ENCODE measurements at places on chromosomes 2 and 18.

DNA sequence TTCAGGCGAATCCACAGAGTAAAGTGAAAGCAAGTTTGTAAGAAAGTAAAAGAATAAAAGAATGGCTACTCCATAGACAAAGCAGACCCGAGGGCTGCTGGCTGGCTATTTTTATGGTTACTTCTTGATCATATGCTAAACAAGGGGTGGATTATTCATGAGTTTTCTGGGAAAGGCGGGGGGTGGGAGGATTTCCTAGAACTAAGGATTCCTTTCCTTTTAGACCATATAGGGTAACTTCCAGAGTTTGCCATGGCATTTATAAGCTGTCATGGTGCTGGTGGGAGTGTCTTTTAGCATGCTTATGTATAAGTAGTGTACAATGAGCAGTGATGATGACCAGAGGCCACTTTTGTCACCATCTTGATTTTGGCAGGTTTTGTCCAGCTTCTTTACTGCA lies 59.8 kb downstream of the SLC4A3 start:
- H3K36me3 ChIP-seq = no peaks in the 10 kb centered on the region
- no peak for DNase-seq
- peak overlapping the region; percentile 88 for H3K27ac ChIP-seq
- peaks cover 30% of the 10 kb centered on the region for H3K4me1 ChIP-seq
- H3K4me3 ChIP-seq = no peak overlapping the region

GRCh38 chr2:223100061-223100511 lies 48.1 kb downstream of the KCNE4 start:
- DNase-seq = no peak
- H3K4me1 ChIP-seq = peaks cover 4% of the 10 kb centered on the region
- H3K27ac ChIP-seq = no peak overlapping the region
- no peaks in the 10 kb centered on the region for H3K36me3 ChIP-seq
- no peaks in the 10 kb centered on the region for H3K27me3 ChIP-seq

- no peaks in the 10 kb centered on the region for H3K36me3 ChIP-seq
- no peak for DNase-seq
These were observed 29.6 kb downstream of the MCEE start for GRCh38 chr2:71100195-71100964.

DNA sequence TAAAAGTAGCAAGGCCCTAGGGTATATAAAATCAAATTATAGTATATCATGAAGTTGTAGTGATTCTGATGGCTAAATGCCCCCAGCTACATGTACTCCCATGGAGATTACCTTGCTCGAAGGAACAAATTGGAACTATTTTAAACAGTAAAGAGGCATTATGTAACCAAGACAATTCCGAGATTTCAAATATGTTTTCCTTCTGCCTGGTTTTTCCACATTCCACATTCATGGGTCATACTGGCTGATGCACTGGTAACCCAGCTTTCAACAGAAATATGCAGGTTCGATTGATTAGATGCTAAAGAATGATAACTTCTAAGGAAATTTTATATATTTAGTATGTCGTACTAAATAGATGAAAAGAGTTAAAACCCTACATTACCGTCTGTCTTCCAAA lies 62.3 kb upstream of the MGAT4A start:
- no peak overlapping the region for H3K27ac ChIP-seq
- no peak overlapping the region for H3K4me3 ChIP-seq
- no peaks in the 10 kb centered on the region for H3K36me3 ChIP-seq
- H3K27me3 ChIP-seq = no peaks in the 10 kb centered on the region
- peaks cover 3% of the 10 kb centered on the region for H3K4me1 ChIP-seq

- no peaks in the 10 kb centered on the region for H3K36me3 ChIP-seq
- no peak overlapping the region for H3K27ac ChIP-seq
- no peak for DNase-seq
- no peaks in the 10 kb centered on the region for H3K27me3 ChIP-seq
- H3K4me3 ChIP-seq = no peak overlapping the region
- H3K4me1 ChIP-seq = peaks cover 3% of the 10 kb centered on the region
These were observed 149.1 kb downstream of the RHBDD1 start for GRCh38 chr2:226984750-226985582.

DNA sequence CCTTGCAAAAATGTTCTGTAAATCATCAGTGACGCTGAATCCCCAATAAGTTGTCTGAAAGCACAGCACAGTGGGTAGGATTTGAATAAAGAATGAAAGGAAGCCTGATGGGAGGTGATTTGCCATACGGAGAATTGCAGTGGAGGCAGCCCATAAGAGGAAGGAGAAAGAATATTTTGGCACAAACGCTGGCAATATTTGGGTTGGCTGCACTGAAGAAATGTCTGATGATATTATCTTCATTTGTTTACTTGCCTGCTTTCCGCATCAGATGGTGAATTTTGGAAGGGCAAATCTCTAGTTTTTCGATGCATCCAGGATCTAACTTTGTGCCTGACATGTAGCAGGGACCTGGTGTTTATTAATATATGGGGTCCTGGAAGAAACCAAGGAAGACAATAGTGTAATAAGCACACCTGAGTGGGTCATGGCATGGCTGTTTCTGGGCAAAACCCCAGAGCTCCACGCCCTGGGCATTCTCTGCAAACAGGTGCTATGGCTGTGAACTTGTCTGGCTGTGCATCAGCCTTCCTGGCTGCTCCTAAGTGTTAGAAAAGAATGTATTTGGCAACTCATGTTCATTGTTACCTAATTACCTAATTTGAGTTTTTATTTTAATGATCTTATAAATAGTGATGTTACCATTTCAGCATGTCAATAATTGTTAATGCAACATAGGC lies 5.9 kb downstream of the GALR1 start:
- H3K4me3 ChIP-seq = no peak overlapping the region
- no peaks in the 10 kb centered on the region for H3K4me1 ChIP-seq
- no peak overlapping the region for H3K27ac ChIP-seq
- H3K27me3 ChIP-seq = peaks cover 9% of the 10 kb centered on the region

- H3K4me3 ChIP-seq = no peak overlapping the region
- H3K27ac ChIP-seq = peak overlapping the region; percentile 100
These were observed 1.8 kb downstream of the GPD2 start for GRCh38 chr2:156437931-156438410.

DNA sequence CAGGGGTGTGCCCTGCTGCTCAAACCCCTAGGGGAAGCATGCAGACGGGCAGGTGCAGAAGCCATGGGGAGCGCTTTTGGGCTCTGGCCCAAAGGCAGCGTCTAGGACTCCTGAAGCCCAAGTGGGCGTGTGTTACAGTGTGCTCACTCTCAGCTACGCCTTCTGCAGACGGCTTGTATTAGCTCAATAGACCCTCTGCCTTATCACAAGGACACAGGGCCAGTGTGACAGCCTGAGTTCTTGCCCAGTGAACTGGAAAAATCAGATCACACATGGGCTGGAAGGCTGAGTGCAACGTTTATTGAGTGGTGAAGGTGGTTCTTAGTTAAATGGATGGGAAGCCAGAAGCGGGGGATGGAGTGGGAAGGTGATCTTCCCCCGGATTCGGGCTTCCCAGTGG lies 210.9 kb downstream of the CDH20 start:
- H3K4me3 ChIP-seq = no peak overlapping the region
- no peaks in the 10 kb centered on the region for H3K36me3 ChIP-seq
- no peaks in the 10 kb centered on the region for H3K4me1 ChIP-seq

DNA sequence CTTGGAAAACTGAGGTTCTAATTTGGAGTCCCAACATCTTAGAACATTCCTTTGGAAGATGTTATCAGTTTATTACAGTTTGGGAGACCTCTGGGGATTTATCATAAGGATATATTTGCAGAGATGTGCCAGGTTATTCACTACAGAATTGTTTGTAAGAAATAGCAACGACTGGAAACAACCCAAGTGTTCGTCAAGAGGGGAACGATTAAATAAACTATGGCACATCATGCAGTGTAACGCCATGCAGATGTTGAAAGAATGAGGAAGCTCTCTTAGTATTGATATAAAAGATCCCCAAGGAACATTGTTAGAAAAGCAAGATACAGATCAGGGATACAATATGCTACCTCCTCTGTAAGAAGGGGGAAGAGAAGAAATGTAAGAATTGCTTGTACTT lies 210.6 kb downstream of the TMEM247 start:
- no peaks in the 10 kb centered on the region for H3K36me3 ChIP-seq
- no peaks in the 10 kb centered on the region for H3K4me1 ChIP-seq
- no peak overlapping the region for H3K27ac ChIP-seq
- no peaks in the 10 kb centered on the region for H3K27me3 ChIP-seq
- no peak overlapping the region for H3K4me3 ChIP-seq
- DNase-seq = no peak

- no peak overlapping the region for H3K27ac ChIP-seq
- DNase-seq = no peak
These were observed 148.6 kb downstream of the COPS8 start for GRCh38 chr2:237234268-237234667.
